ENCODE measurements at places on chromosomes 7 and 10.

DNA sequence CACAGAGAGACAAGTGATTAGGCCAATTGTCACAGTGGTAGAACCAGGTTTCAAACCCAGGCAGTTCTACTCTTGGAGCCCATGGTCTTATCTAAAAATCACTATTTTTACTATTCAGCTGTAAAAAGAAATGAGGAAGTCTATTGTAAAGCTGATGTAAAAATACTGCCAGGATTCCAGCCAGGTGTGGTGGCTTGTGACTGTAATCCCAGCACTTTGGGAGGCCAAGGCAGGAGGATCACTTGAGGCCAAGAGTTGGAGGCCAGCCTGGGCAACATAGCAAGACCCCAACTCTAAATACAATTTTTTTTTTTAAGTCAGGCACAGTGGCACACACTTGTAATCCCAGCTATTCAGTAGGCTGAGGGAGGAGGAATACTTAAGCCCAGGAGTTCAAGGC, 40.4 kb downstream of the HIP1 start:
- DNase-seq: no peak

- DNase-seq: peak; percentile 47
Observed at GRCh38 chr10:22252224-22252800, 34.5 kb upstream of the EBLN1 start.

DNA sequence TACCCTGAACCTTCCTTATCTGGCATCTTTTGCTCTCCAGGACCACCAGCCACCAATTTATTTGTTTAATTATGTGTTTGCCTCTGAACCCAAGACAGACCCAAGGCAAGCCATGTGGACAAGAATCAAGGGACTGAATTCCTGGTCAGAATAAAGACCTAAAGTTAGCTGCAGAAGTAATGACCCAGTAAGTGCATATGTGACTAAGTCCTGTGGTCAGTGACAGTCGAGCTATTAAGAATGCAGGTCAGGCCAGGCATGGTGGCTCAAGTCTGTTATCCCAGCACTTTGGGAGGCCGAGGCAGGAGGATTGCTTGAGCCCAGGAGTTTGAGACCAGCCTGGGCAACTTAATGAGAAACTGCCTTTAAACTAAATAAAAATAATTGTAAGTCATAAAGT, 139.4 kb downstream of the CCDC71L start:
- no peak for DNase-seq

GRCh38 chr10:119538632-119539358, 3.7 kb downstream of the RGS10 start:
- peak; percentile 14 for DNase-seq

DNA sequence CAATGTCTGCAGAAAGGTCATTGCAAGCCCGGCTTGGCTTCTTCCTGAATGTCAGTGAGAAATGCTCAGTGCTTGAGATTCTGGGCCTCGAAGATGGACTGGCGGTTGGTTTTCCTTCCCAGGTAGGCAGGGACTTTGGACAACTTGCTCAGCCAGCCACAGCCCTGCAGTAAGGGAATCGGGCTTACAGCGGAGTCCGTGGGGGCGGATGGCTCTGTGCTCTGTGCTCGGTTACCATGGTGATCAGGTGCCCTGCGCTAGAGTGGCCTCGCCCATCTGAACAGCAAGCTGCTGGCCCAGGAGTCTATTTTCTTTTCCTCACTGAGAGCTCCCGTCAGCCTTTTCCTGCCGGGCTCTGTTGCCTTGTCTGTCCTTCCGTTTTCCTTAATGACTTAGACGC, 77.8 kb upstream of the SH2B2 start:
- no peak for DNase-seq

- DNase-seq: no peak
Observed at GRCh38 chr7:2272031-2272430, 30.0 kb downstream of the NUDT1 start.

DNA sequence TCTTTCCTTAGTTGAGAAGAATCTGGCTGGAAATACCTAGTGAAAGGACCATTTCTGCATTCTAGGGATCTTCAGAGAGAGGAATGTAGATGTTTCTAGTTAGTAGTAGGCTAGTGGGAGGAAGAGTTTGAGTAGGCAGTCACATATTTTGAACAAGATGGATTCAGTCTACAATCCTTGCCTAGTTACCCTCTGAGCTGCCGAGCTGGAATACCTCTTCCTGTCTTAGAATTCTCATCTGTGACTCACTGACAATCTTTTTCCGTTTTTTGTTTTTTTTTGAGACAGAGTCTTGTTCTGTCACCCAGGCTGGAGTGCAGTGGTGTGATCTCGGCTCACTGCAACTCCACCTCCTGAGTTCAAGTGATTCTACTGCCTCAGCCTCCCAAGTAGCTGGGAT, 30.7 kb upstream of the PLPP4 start:
- DNase-seq: no peak

GRCh38 chr10:127878475-127879055, 14.2 kb downstream of the CLRN3 start:
- no peak for DNase-seq

- DNase-seq: no peak
Observed at GRCh38 chr7:105610165-105610930, 29.1 kb upstream of the EFCAB10 start.

DNA sequence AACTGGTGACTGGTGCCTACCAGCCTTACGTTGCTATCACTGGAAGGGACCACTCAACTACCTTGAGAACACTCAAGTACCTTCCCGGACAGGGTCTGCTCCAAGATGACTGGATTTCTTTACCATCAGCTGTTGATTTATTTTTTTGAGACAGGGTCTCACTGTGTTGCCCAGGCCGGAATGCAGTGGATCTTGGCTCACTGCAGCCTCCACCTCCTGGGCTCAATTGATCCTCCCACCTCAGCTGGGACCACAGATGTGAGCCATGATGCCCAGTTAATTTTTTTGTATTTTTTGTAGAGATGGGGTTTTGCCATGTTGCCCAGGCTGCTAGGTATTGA, 45.2 kb upstream of the DLG5 start:
- DNase-seq: no peak

DNA sequence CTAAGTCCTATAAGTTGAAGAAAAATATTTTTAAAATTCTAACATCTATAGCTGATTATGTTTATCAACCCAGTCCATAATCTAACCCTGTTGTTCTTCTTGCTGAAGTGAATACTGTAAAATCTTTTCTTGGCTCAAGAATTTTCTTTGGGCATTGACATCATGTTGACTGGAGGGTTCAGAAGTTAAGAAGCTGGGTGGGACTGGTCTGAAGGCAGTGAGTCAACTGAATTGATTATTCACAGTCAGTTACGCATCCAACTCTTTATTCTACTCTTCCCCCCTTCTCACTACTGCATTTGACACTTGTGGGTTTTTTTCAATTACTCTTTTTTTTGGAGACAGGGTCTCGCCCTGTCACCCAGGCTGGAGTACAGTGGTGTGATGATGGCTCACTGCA, 31.0 kb downstream of the DENND2A start:
- no peak for DNase-seq

GRCh38 chr10:5648494-5649457, 17.6 kb downstream of the ASB13 start:
- no peak for DNase-seq

DNA sequence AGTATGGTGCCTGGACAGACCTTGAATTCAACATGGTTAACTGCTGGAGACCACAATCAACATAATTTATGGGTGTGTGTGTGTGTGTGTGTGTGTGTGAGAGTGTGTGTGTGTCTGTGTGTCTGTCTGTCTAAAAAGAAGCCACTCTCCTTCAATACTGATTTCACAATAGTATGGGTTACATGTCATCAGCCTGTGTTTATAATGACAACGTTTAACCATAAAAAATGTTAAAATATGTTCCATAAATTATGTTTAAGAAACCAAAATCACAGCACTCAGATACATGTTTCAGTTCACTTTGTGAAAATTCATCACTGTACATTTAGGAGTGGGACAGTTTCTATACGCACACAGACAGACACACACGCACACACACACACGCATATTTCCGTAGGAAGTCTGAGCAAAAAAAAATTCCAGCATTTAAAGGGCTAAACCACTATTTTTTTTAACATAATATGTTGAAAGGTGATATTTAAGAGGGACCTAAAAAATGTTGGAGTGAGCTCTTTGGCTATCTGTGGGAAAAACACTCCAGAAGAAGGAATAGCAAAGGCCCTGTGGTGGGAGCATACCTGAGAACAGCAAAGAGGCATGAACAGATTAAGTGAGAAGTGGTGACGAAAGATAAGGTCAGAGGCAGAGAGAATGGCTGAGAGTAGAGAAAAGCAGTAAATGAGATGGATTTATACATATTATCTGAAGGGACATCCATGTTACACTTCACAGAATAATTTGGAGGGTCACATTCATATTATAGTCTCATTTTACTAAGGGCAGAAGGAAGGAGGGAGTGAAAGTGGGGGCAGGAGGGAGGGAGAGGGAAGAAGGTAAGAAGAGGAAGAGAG, 10.9 kb downstream of the PDZD8 start:
- no peak for DNase-seq

DNA sequence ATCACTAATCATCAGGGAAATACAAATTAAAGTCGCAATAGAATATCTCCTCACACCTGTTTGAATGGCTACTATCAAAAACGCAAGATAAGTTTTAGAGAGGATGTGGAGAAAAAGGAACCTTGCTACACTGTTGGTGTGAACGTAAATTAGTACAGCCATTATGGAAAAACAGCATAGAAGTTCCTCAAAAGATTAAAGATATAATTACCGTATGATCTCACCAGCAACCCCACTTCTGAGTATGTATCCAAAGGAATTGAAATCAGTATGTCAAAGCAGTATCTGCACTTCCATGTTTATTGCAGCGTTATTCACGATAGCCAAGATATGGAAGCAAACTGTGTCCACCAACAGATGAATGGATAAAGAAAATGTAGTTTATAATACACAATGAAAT, 164.4 kb downstream of the ZNF365 start:
- DNase-seq: no peak

DNA sequence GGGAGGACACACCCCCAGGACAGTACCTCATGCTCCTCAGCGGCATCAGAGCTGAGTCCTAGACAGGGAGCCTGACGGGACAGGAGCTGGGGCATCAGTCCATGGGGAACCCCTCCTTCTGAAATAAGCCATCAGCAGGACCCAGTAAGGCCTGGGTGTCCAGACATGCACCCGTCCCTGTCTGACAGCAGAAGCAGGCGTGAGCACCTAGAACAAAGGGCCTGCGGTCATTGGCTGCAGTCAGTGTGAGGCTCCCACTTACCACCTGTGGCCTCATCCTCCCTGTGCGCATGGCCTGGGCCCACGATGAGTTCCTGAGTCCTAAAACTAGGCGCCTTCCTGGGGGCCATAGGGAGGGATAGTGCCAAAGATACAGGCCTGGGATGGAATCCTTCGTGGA, 484.7 kb downstream of the PTPRN2 start:
- no peak for DNase-seq

DNA sequence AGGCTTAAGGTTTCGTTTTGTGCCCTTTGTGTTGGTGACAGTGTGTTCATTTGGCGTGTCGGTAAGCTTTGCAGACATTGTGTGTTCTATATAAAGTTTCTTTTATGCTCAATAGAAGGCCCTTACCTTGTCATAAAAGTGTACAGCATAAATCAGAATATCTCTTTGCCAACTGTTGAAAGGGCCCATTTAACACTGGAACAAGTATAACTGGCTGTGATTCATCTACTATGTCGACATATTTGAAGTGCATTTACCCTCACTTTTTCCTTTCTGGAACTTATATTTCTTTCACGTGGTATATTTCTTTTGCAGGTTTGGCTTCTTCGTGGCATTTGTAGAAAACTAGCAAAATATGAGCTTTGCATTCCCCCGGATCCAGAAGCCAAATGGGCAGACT, 32.7 kb downstream of the EEPD1 start:
- no peak for DNase-seq

GRCh38 chr7:31309407-31309806, 31.1 kb downstream of the NEUROD6 start:
- no peak for DNase-seq

GRCh38 chr10:130804778-130805634, 506.5 kb downstream of the TCERG1L start:
- no peak for DNase-seq

DNA sequence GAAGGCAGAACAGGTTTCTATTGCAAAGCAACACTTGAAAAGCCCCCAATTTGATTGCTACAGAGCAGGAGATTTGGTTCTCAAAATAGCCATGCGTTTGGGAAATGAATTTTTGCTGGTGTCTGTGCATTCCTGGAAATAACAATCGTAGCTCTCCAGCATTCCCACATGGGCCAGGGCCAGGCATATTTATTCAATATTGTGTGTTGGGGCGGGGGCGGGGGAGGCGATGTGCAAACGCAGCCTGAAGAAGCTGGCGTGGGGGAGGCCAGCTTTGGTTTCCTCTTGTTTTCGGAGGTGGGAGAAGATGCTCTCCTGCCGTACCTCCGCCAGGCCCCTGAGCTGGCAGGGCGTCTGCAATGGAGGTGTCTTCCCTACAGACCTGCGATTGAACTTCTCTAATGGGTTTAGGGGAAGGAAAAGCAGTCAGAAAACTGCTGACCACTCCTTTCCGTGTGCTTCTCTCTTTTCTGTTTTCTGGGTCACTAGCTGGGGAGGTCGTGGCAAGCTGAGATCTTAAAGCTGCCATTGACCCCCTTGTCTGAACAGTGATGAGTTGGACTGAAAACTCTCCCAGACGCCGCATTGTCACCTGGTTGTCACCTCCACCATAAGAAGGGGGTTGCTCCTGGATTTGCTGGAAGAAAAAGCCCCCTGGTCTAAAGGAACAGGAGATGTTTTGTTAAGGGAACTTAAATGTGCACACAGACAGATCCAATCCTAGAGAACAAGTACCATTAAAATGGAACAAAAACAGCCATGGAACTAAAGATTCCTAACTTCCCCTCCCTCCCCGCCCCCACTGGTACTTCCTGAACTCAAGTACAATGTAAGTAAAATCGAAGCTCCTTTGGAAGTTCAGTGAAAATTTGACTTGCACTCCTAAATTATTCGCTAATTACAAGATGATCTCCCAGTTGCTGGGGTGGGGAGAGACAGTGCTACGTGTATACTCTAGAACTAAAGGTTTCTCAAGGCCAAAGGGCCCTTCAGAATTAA, 56.4 kb upstream of the HABP2 start:
- DNase-seq: no peak

- DNase-seq: no peak
Observed at GRCh38 chr7:71735961-71736556, 604.1 kb downstream of the GALNT17 start.

DNA sequence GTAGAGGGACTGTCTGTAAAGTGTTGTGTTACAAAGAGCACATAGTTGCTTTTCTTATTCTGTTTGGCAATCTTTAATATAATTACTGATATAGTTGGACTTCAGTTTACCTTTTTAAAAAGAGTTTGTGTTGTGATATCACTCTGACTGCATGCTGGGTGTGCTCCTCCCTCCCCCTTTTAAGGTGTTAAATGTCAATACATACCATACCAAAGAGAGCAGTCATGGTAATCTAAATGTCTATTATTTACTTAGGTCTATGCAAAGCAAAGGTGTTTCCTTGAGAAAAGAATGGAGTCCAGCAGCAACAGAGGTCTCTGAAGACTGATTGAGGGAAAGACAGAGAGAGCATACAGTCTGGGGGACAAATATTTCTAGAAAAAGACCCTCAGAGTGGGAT, 275.1 kb upstream of the NRP1 start:
- no peak for DNase-seq

- no peak for DNase-seq
Observed at GRCh38 chr10:22831586-22831985, 96.3 kb upstream of the ARMC3 start.

GRCh38 chr10:53025172-53025711, 252.7 kb upstream of the MBL2 start:
- no peak for DNase-seq

All from activated naive CD8-positive, alpha-beta T cell treated with anti-CD3 and anti-CD28 coated beads, Interleukin-2, amount 50 U/mL, for 16 hours (primary cell).